ENCODE measurements at places on chromosomes 11 and 22.

DNA sequence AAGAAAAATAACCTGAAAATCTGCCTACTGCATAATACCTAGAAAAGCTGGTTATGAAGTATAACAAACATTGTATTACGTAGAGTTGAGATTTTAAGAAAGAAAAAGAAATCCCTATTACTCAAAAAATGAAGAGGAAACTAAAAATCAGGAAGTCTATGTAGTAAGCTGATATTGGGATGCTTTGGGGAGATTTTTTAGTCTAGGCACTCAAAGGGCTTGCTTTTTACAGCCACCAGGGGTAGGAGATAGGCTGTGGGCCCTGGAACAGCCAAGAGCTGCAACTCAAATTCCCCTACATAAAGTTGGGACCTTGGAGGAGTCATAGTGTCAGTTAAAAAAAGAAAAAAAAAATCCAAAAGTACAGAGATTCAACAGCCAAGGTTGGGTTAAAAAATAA is 90.4 kb downstream of the RELT start:
- DNase-seq: no peak

- no peak for DNase-seq
These were observed 2.0 kb downstream of the DAGLA start for GRCh38 chr11:61682093-61682732.

- DNase-seq: no peak
These were observed at the start of gene CSF2RB for GRCh38 chr22:36913427-36914389. TSS of gene CSF2RB (plus strand) at chr22:36913628. CDS start at chr22:36922208, 8,580 bp downstream.

DNA sequence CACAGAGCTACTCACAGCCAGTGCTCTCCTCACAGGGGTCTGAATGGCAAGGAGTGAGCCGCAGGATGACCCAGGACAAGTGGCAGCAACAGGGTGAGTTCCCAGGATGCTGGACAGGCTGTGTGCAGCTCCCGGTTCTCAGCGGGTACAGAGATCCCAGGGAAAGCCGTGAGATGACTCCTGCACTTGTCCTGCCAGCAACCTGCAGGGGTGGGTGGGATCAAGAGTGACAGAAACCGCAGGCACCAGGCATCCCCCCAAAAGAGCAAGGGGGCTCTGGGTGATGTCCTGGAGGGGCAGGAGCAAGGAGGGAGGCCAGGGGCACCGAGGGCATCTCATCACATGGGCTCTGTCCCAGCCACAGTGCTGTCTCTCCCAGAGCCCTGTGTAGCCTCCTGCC is 15.9 kb upstream of the PRODH start:
- no peak for DNase-seq

GRCh38 chr11:106463796-106464201 is 386.3 kb downstream of the AASDHPPT start:
- DNase-seq: no peak

- no peak for DNase-seq
These were observed 6.1 kb upstream of the TCN2 start for GRCh38 chr22:30600921-30601320.

DNA sequence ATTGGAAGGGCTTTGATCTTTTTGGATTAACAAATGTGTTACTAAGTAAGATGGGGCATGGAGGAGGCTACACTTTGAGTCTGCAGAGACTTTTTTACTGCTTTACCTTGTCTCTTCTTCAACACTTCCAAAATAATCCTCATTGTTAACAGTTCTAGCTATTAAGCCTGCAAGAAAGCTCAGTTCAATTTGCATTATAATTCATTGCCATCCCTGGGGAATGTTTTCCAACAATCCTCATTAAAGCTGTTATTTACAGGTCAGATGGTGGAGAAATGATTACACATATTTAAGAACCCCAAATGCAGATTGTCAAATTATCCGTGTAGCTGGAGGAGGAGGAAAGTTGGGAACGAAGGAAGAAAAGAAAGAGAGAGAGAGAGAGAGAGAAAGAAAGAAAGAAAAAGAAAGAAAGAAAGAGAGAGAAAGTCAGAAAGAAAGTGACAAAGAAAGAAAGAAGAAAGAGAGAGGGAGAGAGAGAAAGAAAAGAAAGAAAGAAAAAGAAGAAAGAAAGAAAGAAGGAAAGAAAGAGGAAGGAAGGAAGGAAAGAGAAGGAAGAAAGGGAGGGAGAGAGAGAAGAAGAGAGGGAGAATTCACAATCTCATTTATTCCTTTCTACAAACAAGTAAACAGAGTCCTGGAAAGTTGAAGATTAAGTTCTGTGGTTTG is 443.9 kb downstream of the INSC start:
- no peak for DNase-seq

DNA sequence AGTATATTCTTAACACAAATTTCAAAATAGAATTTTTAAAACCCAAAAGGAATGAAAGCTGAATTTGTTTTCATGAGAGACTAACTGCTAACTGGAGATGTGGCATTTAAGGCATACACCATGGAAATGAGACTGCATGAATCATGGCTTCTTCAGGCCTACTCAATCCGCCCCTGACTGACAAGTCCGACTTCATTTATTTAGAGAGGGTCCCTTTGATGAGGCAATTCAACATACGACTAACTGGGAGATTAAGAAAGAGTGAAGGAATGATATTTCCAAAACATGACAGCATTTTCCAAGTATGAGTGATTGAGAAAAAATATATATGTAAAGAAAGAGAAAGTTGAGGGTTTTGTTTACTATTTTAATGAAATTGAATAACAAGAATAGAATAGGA is 720.1 kb downstream of the DLG2 start:
- DNase-seq: peak; percentile 90

DNA sequence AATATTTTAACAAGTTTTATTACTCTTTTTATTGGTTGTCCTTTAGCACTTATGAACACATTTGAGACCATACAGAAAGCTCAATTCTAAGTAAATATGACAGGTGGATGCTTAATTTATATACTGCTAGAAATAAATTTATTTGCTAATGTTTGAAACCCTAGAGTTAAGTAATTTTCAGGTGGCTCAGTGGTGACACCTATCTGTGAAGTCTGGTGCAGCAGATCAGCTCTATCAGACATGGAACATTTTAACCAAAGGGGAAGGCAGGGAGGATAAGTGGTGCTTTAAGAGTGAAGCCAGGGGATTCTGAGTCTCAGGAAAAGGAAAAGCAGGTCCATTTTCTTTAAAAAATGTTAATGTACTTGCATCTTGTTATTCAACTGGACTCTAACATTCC is 175.8 kb downstream of the DSCAML1 start:
- DNase-seq: no peak

- DNase-seq: no peak
These were observed 21.6 kb downstream of the APOL5 start for GRCh38 chr22:35739076-35739930.

DNA sequence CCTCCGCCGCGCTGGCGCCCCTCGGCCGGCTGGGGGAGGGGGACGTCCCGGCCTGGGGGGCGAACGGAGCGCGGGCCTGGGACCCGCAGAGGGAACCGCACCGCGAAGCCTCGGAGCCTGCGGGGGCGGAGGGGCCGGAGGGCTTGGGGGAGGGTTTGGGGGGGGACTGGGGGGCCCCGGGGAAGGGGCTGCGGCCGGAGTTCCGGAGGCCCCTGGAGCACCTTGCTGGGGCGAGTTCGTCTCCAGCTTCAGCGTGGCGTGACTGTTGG is 261 bp upstream of the SCT start:
- DNase-seq: no peak

DNA sequence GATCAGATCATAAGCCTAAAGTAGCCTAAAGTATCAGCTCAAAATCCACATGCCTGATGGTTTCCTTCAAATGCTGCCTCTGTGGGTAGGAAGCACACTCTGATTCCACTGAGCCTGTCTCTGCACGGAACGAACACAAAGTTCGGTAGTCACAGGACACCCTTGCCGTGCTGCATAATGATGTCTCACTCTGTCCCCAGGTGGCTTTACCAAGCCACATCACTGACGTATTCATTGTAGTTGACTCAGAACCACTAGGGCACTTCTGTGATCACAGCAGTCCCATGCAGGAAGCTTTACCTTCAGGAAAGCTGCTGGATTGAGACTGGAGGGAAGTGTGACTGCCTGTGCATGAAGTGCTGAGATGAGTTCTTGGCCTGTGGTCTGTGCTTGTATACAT is 147.7 kb downstream of the ATXN10 start:
- DNase-seq: no peak

- no peak for DNase-seq
These were observed 12.5 kb downstream of the CHID1 start for GRCh38 chr11:898143-898511.

DNA sequence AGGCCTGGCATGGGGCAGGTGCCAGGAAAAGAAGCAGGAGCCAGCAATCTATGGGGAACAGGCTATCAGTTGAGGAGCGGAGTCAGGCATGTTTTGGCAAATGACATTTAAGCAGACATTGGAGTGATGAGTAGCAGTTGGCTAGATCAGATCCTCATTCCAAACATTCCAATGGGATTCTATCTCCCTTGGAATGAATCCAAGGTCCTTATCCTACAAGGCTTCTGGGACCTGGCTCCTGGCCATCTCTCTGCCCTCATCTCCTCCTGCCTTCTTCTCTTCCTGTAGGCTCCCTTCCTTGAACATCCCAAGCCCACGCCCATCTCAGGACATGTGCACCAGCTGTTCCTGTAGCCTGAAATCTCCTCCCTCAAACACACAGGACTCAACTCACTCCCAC is 1074.5 kb downstream of the TBC1D22A start:
- DNase-seq: no peak

- no peak for DNase-seq
These were observed 52.1 kb downstream of the STIM1 start for GRCh38 chr11:3907590-3907989.

DNA sequence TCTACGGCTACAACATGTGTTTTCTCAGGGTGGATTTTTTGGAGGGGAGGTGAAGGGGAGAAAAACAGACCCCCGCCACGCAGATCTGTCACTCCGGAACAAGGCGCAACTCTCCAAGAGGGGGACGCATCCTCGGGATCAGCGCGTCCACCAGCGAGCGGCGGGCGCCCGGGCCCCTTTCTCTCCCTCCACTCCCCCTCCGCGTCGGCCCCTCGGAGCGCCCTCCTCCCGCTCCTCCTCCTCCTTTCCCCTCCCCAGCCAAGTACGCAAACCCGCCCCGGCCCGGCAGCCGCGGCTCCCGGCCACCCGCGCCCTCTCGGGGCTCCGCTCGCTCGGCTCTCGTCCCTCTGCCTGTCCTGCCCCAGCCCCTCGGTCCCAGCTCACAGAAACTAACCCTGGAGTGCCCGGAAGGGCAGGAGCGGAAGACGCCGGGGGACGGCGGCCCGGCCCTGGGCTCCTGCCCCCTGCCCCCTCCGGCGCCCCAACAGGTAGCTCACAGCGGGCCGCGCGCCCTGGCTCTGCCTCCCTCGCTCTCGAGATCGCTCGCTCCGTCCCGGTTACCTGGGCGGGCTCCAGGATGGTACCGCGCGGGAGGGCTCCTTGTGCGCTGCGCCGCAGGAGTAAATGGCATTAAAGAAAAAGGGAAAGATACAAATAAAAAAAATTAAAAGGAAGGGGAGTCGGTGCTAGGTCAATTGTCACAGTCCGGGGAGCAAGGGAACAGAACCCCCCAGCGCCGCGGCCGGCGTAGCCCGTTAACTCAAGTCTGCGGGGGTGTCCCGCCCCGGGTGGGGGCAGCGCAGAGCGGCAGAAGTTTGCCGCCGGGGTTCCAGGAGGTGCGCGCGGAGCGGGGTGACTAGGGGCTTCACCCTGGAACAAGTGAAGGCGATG is 131.4 kb upstream of the C11orf58 start:
- DNase-seq: no peak

GRCh38 chr11:46381819-46382645 is 563 bp downstream of the MDK start:
- DNase-seq: no peak

GRCh38 chr11:11569936-11570491 is 51.8 kb downstream of the GALNT18 start:
- DNase-seq: no peak

- DNase-seq: no peak
These were observed 327.4 kb downstream of the BUD13 start for GRCh38 chr11:116445108-116446047.

GRCh38 chr11:16987205-16987568 is 27.0 kb downstream of the PLEKHA7 start:
- no peak for DNase-seq

GRCh38 chr11:44893846-44894617 is 56.7 kb downstream of the TP53I11 start:
- peak; percentile 46 for DNase-seq

DNA sequence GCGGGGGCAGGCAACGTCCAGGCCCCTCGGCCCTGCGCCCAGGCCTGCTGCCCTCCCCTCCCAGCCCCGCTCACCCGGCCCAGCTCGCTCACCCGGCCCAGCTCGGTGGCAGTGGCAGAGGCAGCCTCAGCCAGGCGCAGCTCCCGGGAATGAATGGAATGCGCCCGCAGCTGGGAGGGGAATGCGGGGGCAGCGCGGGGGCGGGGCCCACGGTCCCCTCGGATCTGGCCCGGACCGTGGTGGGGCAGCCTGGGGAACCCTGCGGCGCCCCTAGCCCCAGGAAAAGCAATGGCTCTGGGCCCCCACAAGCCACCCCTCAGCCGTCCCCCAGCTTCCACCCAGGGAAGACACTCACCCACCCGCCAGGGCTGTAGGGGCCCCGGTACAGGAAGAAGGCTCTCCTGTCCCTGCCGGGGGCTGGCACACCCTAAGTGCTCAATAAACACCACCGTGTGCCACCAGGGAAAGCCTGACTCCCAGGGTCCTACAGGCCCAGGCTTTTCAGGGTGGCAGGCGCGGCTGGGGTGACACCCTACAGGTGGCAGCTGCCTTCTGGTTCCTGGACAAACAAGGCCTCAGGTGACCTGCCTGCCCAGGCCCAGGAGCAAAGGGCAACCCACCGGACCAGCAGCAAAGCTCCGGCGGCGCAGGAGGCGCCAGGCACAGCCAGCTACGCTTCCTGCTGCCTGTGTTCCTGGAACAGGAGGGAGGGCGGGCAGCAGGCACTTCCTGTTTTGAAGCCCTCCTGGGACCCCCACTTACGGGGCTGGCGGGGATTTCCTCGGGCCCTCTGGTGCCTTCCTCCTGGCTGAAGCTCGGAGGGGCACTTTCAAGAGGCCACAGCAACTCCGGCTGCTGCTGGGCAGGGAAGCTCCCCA is 13.8 kb downstream of the PLXNB2 start:
- peak; percentile 69 for DNase-seq

DNA sequence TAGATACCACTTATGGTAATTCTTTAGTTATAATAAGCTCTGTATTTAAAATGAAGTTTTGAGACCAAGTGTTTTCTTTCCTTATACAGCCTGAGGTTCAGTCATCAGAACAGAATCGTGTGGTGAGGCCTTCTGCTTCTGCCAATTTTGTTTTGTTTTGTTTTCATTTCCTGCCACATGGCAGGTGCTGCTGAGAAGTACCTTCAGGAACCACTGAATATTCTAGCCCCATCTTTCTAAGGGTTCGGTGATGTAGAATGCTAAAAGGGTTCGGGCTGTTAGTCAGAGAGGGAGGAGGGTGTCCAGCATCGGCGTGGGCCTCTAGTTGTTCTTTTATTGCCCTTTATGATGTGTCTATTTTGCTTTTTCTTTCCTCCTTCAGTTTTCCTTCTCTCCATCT is 25.8 kb downstream of the TNRC6B start:
- DNase-seq: peak; percentile 15
